NCI-H460 (cell line): ENCODE measurements at places on chromosomes 6 and 20.

DNA sequence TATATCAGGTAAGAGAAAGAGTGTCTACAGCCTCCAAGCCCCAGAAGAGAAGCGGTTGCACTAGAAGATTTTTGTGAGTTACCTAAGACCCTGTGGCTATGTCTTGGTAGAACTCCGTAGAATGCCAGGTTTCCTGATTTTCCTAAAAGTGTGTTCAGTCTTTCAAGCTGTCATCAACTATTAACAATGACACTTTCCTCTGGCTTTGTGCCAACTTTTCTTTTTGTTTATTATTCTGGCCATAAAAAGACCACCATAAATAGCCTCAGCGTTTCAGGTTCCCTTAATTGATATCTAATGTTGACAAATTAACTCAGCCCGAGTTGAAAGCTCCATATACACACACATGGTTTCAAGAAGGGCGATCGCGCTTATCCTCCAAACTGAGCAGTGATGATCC lies 1.2 kb downstream of the PAK5 start:
- DNase-seq, result no peak

- DNase-seq, result no peak
Measured at GRCh38 chr6:169890901-169891300, 139.5 kb downstream of the ERMARD start.

DNA sequence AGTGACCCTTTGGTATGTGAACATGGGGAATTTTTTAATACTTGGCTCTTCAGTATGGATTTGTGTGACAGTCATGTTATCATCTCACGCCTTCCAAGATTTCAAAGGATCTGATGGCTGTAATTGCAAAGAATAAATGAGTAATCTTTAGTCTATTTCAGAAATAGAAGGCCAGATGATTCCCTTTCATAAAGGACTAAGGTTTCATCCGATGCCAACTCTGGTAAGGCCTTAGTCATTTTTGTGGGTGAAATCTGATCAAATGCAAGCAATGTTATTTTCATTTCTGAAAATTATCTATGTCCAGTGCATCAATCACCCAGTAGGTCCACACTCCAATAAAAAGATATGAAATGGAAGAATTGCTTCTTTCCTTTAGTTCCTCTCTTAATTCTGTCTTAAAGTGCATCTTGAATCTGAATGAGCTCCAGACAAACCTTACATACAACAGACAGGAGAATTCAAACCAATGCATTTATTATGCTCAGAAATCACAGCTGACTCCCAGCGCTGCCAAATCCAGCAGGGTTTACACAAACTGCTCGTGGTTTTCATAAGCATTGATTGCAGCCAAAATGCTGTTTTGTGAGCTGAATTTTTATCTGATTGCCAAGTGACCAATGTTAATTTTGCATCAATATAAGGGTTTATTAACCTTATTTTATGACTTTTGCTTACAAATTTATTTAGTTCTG lies 565.2 kb upstream of the MARCKS start:
- DNase-seq, result no peak

- no peak for DNase-seq
Measured at GRCh38 chr6:44659726-44660125, 272.2 kb downstream of the CDC5L start.

- DNase-seq, result no peak
Measured at GRCh38 chr6:98678481-98678880, 155.9 kb upstream of the POU3F2 start.

DNA sequence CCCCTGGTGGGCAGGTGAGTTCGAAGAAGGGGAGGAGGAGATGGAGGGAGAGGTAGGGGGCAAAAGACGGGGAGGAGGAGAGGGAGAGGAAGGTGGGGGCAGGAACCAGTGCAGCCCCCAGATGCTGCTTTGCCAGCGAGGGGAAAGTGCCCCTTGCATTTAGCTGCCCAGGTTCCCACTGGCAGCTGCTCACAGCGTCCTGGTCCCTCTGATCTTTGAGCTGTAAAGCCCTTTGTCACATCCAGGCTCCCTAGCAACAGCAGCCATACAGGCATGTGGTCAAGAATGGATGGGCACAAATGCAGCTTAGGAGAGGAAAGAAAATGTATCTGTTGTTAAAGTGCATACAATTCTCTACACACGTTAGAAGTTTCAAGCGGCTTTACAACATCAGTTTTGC lies 160.9 kb downstream of the CD83 start:
- DNase-seq, result no peak

GRCh38 chr6:13286181-13286580 lies 42.2 kb downstream of the TBC1D7 start:
- no peak for DNase-seq

- no peak for DNase-seq
Measured at GRCh38 chr20:4838526-4838925, 116.8 kb downstream of the PRND start.

GRCh38 chr20:61884571-61885389 lies 180.9 kb downstream of the TAF4 start:
- no peak for DNase-seq
